ENCODE measurements at places on chromosomes 3 and 15. TPM values are rescaled to one million over a fixed set of nuclear protein-coding genes. Genes with fewer than 3 reads are reported as not detected.

Gene SLC12A1
- not detected for total RNA-seq

Gene ZBTB20
- 93.4 TPM for total RNA-seq

Gene CALML4
- 9.2 TPM for total RNA-seq

Gene GPR87
- not detected for total RNA-seq

Gene TRIP4
- 19.2 TPM for total RNA-seq

Gene MESP2
- 0.34 TPM for total RNA-seq

Gene TM2D3
- total RNA-seq: 49.0 TPM

Gene IL5RA
- total RNA-seq: 0.19 TPM

Gene ZCWPW2
- 0.51 TPM for total RNA-seq

Gene STXBP5L
- total RNA-seq: not detected

Gene CDCP1
- 2.9 TPM for total RNA-seq

Gene LYZL4
- not detected for total RNA-seq

Gene WNT7A
- total RNA-seq: not detected

Gene ADAMTS7
- total RNA-seq: 10.2 TPM

Gene ATP1B3
- 294 TPM for total RNA-seq
